Kidney (tissue), 22 donors: ENCODE measurements at places on chromosomes 7 and 10.
A peak's percentile ranks its signal among the peaks of the same experiment; 100 is the strongest.

DNA sequence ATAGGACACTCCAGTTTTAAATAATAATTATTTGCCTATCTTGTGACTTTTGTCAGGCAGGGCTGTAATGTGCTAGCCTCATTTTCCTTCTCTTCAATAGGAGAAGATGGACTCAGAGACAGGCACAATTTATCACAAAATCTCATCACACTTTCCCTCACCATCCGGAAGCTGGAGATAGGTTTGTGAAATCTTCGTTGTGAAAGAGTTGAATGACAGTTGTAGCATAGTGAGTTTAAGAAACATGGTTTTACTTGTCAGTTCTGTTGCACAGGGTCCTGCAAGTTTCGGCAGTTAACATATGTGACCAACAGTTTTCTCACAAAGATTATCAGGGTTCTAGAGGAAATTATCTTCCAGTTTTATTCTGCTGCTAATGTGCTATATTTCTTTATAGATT lies 37.7 kb upstream of the MAP3K8 start:
- no peak for DNase-seq

GRCh38 chr10:127462643-127463295 lies 86.3 kb upstream of the NPS start:
- DNase-seq, result no peak

GRCh38 chr10:122227754-122228153 lies 43.3 kb upstream of the BTBD16 start:
- no peak for DNase-seq

GRCh38 chr10:132636358-132636757 lies 98.8 kb downstream of the INPP5A start:
- no peak for DNase-seq

DNA sequence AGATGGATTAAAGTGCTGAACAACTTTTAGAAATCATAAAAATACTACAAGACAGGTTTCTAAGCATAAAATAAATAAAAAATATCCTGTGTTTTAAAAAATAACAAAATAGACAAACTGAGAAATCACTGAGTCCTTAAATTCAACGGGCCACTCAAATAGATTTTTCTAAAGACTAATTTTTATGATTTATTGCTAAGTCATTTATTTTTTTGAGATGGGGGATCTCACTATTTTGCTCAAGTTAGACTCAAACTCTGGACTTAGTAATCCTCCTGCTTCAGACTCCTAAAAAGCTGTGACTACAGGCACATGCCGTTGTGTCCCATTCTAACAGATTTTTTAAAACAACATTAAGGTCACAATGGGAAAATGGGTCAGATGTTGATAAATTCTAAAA lies 121.0 kb upstream of the THSD7A start:
- DNase-seq, result no peak

- DNase-seq, result no peak
Measured at GRCh38 chr10:103768345-103768744, 87.0 kb downstream of the SH3PXD2A start.

DNA sequence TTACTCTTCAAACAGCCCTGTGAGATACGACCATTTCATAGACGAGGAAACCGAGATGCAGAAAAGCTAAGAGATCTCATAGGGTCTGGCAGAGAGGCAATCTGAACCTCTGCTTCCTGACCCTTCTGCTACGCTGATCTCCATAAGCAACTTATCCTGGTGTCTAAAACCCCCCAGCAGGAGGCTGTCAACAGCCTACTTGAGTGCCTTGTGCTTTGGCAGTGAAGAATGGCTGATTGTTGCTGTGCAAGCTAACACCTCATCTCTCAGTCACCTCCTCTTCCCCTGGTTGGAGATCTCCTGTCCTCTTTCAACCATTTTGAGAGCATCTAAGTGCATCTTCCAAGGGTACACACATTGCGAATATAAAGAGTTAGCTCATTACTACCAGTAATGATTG lies 86.2 kb downstream of the AOAH start:
- DNase-seq, result no peak

DNA sequence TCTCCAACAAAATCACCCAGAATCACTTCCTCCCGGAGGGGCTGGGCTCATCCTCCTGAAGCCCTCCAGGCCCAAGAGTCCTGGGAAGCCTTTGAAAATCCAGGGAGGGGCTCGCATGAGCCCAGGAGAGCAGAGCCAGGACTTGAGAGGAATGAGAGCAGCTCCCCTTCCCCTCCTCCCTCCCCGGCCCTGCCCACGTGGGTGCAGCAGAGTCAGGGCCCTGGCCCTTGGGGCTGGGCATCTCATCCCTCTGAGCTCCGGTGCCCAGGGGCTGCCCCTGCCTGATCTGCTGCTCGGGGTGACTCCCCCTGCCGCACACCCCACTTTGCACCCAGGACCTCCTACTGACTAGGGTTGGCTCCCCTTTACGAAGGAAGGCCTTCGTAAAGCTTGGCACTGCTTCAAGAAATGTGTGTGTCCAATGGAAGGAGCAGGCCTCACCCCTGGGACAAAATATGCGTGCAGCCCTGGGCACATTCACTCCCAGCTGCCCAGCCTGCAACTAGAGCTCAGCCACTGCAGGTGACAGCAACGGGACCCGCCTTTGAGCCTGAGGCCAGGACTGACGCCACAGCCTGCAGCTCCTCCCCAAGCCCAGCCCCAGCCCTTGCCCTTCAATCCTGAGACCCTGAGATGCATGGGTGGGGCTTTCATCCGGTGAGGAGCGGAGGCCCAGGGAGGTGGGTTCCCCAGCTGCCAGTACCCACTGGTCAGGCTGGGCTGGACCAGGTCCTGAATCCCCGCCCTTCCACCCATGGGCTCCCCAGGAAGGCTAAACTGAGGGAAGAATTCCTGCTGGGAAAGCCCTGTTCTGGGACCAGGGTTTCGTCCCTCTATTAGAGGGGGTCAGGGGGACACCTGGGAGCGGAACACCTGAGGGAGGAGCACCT lies 21.8 kb downstream of the PWWP2B start:
- peak; percentile 76 for DNase-seq

DNA sequence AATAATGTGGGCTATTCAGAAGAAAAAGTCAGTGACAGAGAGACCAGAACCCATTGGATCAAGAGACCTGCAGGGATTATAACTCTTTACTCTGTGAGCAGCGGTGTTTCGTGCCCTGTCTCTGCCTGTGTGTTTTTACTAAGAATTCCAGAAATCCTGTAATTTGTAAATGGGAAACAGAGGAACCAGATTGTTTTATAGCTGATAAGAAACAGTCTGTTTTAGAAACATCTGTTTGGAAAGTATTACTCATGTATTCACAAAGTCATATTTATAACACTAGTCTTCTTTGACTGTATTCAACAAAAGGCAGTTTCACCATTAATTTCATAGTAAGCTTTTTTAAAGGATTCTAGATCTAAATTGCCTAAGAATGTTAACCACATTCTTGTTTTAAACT lies 30.0 kb upstream of the VDAC2 start:
- no peak for DNase-seq
